ENCODE measurements at places on chromosomes 16 and 17. TPM values are rescaled to one million over a fixed set of nuclear protein-coding genes. Genes with fewer than 3 reads are reported as not detected.
A peak's percentile ranks its signal among the peaks of the same experiment; 100 is the strongest.

- H3K4me3 ChIP-seq: no peak overlapping the region
- H3K27me3 ChIP-seq: no peaks in the 10 kb centered on the region
- H3K27ac ChIP-seq: no peak overlapping the region
Observed at GRCh38 chr17:71208111-71208704, 912.6 kb upstream of the SOX9 start.

GRCh38 chr17:55452139-55452790 is 30.6 kb upstream of the MMD start:
- H3K4me3 ChIP-seq: no peak overlapping the region
- H3K27me3 ChIP-seq: no peaks in the 10 kb centered on the region
- H3K27ac ChIP-seq: peak overlapping the region; percentile 75
- peaks cover 18% of the 10 kb centered on the region for H3K4me1 ChIP-seq

- H3K4me3 ChIP-seq: no peak overlapping the region
- no peak for DNase-seq
- no peak overlapping the region for H3K27ac ChIP-seq
- no peaks in the 10 kb centered on the region for H3K36me3 ChIP-seq
- no peaks in the 10 kb centered on the region for H3K27me3 ChIP-seq
- H3K4me1 ChIP-seq: no peaks in the 10 kb centered on the region
Observed at GRCh38 chr16:74165566-74166080, 131.0 kb upstream of the PSMD7 start.

GRCh38 chr17:177155-177554 is 4.3 kb downstream of the DOC2B start:
- no peak overlapping the region for H3K4me3 ChIP-seq
- H3K4me1 ChIP-seq: peaks cover 19% of the 10 kb centered on the region
- H3K27ac ChIP-seq: no peak overlapping the region
- peaks cover 48% of the 10 kb centered on the region for H3K27me3 ChIP-seq
- no peak for DNase-seq

DNA sequence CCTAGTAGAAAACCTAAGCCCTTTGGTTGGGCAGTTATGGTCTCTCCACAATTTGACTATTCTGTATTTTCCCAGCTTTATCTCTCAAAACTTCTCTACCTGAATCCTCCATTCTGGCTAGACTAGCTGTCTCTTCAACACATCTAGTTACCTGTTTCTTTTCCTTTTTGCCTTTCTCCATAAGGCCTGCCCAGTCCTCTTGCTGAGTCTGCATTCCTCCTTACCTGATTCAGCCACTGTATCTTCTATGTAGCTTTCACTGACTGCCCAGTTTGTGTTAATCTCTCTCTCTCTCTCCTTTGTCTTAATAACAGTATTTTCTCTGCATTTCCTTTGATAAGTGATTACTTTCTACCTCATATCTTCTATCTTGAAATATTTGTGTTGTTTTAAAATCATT is 2.1 kb upstream of the EVI2A start:
- no peak overlapping the region for H3K27ac ChIP-seq
- H3K4me1 ChIP-seq: peaks cover 7% of the 10 kb centered on the region
- H3K4me3 ChIP-seq: no peak overlapping the region
- no peak for DNase-seq
- no peaks in the 10 kb centered on the region for H3K36me3 ChIP-seq

TPSD1 gene
- total RNA-seq: not detected

SKAP1 gene
- total RNA-seq: 20.5 TPM

DNA sequence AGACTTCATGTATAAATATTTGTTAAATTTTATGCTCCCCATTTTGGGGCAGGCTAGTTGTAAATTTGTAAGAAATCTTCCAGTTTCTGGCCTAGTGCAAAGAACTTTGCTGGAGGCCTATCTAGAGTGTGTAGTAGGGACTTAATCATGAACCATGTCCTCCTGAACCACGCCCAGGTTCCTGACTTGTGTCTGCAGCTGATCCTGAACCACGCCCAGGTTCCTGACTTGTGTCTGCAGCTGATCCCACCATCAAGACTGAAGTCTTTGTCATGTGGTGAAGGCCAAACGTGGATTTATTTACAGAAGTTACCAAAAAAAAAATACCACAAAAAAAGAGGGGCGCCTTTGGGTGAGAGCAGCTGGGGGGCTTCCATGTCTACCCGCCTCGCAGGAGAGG is 33.1 kb downstream of the LMF1 start:
- no peak overlapping the region for H3K4me3 ChIP-seq
- H3K4me1 ChIP-seq: no peaks in the 10 kb centered on the region
- H3K36me3 ChIP-seq: peaks cover 17% of the 10 kb centered on the region
- H3K27ac ChIP-seq: no peak overlapping the region
- no peak for DNase-seq

- H3K4me3 ChIP-seq: no peak overlapping the region
- no peaks in the 10 kb centered on the region for H3K4me1 ChIP-seq
- no peak for DNase-seq
- H3K27ac ChIP-seq: no peak overlapping the region
- H3K36me3 ChIP-seq: no peaks in the 10 kb centered on the region
- H3K27me3 ChIP-seq: no peaks in the 10 kb centered on the region
Observed at GRCh38 chr16:19936441-19936840, 51.8 kb upstream of the GPRC5B start.

GRCh38 chr16:71367241-71367976 is 8.9 kb downstream of the CALB2 start:
- H3K4me3 ChIP-seq: no peak overlapping the region
- no peak for DNase-seq
- no peaks in the 10 kb centered on the region for H3K36me3 ChIP-seq
- no peak overlapping the region for H3K27ac ChIP-seq

All from spleen (tissue), 13 donors.